ENCODE measurements at places on chromosomes 3 and 15.

DNA sequence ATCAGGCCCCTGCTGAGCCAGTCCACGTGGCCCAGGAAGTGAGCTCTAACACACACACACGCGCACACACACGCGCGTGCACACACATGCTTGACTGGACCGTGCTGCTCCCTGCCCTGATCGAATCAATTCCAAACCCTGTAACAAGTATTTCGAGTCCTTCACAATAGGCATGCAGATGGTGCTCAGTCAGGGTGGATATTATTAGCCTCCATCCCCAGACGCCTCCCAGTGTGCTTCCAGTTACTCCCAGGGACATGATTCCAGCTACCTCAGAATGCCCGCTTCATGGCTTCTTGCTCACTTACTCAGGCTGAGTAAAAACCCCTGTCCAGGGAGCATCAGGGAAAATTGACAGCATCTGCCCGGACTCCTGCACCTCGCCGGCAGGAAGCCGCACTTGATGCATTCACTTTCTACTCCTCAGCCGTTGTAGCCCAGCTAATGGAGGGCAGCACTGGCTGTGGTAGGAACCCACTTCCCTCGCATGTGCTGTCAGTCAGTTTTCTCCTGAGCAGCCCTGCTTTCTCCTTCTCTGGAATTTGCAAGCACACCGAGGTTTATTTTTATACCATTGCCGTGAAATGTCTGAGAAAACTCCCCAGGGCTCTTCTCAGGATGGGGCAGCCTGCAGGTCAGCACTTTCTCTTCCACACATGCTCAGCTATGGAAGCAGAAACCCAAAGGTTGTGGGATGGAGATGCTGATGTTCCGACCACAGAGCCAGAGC lies 126.1 kb upstream of the ABHD17C start:
- DNase-seq, result no peak

GRCh38 chr3:123741041-123741511 lies 143.1 kb downstream of the MYLK start:
- no peak for DNase-seq

DNA sequence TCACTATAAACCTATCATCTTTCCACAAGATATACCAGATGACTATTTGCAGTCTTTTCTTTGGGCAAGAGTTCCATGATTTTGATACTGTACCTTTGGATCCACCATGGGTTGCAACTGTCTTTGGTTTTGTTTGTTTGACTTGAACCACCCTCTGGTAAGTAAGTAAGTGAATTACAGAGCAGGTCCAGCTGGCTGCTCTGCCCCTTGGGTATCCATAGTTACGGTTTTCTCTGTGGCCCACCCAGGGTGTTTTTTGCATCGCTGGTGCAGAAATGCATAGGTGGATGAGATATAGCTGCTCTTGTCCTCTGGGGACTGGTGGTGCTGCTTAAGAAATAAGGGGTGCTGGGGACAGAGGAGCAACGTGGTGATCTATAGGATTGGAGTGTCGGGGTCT lies 33.8 kb downstream of the CHDH start:
- no peak for DNase-seq

DNA sequence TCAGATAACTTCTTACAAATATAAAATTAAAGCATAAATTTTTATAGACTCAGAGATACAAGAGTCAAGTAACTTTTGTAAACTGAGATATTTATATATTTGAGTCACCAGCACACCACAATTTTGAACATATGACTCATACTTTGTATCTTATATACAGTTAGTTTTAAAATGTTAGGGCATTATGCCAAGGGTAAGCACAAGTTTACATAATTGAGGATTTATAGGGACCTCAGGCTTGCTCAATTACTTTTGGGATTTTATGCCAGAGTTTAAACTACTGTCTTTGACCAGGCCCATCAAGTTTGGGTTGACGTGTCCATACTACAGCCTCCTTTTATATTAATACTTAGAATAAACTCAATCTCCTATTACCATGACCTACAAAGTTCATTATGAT lies 7.4 kb upstream of the FGF7 start:
- DNase-seq, result no peak

GRCh38 chr15:74950078-74950908 lies 6.3 kb downstream of the RPP25 start:
- DNase-seq, result no peak

DNA sequence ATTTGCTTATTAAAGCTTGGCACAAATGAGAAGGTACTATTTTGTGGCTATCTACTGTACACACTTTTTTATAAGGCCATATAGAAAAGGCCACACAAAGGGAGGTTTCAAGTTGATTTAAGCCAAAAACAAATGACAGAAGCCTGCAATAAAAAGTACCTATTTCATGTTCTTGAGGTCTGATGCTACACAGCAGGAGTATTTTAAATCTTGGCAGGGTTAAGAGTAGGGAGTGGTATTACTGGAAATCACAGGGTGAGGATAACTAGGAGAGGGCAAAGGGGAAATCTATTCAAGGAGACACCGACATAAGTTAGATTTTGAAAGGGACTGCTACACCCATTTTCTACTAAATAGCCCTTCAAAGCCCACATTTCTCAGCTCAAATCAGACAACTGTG lies 146.2 kb downstream of the GREM1 start:
- no peak for DNase-seq

DNA sequence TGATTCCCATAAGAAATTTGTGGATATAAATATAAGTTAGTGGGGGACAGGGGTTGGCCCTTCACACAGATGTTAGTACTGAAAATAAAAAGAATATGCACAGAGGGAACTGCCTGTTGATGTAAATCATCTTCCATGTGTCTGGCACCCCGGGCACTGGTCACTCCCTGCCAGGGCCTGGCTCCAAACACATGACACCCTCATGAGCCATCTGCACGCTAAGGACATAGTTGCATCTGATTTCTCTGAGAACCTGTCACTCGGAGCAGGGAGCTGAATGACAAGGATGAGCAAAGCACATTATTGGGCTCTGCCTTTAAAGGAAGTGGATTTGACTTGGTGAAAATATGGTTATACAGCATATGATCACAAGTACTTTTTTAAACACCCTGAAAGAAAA lies 66.2 kb upstream of the TSC22D2 start:
- no peak for DNase-seq

- DNase-seq, result no peak
These were observed 124.3 kb downstream of the ABI3BP start for GRCh38 chr3:100868894-100869293.

DNA sequence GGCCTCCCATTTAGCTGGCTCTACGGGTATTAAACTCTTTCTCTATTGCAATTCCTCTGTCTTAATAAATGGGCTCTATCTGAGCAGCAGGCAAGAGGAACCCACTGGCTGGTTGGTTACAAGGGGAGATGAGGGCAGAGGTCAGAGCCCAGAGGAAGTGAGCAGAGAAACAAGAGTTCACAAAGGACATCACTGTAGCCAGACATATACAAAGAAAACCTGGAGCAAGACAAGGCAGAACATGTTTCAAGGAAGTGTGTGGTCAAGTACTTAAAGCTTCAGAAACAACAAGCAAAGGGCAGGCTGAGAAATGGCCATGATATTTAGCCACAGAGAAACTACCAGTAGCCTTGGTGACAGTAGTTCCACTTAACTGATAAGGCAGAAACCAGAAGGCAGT lies 24.3 kb downstream of the SUSD5 start:
- no peak for DNase-seq

DNA sequence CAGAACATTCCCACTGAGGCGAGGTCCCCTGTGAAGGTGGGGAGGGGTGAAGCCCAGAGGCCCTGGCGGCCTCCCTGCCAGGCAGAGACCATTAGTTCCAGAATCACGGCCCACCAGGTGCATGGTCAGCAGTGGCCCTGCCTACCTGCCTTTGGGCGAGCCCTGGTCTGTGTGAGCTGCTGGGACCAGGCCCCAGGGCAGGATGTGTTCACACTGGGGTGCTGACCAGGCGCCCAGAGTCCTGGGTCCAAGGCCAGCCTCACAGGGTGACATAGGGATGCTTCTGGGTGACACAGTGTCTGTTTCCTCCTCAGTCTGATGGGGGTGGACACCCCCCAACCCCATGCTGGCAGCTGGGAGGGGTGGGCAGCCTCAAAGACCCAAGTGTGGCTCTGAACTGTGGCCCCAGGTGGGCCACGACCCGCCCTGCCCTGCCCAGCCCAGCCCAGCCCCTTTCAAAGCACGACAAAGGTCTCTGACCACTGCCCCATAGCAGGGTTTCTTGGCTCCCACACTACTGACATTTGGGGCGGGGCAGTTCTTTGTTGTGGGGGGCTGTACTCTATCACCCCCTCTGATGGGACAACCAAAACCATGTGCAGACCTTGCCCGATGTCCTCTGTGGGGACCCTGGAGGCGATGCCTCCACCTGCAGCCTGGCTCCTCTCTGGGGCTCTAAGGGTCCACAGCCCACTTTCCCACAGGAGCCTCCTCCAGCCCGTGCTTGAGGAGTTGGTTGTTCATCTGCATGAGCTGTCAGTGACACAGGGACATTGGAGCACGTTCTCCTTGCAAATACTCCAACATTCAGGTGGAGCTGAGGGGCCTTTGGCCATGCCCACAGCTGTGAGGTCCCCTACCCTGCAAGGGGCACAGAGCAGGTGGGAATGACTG lies 44.8 kb upstream of the SLC41A3 start:
- DNase-seq, result no peak

DNA sequence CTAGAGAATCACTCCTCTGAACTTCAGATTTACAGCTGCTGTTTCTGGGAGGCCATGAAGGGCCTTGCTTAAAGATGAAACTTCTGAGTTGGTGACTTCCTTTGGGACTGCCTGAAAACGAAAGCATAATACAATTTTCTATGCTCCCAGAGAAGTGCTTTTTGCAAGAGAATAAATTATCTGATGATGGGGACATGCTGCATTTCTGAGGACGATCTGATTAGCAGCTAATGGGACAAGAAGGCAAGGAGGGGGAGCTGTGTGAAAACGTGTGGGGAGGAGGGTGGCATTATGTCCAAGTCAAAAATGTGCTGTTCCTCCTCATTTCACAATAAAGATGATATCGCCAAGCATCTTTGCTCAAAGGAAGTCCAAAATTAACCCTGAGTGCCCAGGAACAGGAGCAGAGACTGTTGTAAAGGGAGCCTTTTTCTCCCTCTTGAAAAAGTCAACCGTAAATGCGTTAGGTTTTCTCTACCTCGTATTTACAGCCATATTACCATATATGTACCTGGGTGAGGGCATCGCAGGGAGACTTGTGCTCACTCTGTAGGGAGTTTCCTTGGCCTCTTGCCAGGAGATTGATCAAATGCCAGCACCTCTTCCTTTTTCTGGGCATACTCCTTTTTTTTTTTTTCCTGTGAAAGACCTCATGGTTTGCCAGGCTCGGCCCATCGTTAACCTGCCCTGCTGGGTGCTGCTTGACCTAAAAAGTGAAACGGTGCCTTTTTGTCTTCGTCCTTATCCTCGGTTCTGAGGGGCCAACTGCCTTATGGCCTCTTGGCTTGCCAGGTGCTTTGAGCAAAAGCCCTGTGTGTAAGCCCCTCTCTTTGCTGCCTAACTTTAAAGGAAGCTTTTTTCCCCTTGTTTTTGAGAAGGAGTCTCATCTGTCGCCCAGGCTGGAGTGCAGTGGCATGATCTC lies 11.5 kb downstream of the ITPR1 start:
- no peak for DNase-seq
